ENCODE measurements at places on chromosomes 7 and 10.

DNA sequence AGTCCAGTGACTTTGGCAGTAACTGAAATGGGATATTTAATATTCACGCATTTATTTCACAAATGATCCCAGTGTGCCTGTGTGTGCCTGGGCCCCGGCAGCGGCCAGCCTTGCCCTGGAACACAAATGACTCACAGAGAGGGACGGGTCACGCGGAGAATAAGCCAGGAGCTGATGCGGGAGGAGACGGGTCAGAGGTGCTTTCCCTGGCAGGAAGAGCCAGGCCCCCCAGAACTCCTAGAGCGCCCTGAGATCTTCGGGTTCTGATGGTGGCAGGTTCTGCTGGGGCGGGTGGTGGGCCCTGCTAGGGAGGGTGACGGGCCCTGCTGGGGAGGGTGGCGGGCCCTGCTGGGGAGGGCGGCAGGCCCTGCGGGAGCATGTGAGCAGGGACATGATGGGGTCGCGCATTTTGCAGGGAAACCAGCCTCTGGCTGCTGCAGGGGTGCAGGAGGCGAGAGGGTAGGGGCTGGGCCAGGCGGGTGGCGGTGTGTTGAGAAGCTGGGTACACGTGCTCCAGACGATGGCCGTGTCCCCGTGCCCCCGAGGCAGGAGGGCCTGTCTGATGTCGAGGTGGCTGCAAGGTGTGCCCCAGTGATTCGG is 84.2 kb upstream of the DIP2C start:
- peak; percentile 58 for DNase-seq

- peak; percentile 82 for DNase-seq
These were observed 151.4 kb downstream of the CDH23 start for GRCh38 chr10:71547876-71548846.

DNA sequence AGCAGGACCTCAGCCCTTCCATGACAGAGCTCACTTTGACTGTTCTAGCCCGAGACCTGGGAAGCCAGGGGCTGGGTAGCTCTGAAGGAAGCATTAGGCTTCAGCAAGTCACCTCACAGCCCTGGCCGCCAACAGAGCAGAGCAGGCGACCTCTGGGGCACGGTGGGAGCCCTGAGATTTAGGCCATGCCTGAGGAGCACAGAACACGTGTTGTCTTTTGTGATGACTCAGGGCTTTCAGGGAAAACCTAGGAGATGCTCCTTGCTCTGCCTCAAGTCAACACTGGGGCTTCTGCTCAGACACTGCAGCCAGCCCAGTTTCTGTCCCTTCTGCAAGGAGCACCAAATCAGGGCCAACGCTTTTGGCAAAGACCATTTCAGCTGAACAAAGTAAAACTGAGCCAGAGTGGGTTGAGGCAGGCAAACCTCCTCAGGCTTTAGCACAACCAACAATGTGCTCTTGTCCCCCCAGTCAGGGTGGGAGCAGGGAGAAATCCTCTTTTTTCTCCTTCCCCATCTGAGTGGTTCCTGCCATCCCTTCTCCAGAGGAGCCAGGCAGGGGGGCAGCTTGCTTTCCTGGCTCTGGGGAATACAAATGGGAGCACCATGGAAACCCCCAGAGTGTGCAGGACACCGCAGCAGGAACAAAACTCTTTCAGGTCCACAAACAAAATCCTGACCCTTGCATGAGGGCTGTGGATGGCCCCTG is 14.4 kb downstream of the CAMK2G start:
- no peak for DNase-seq

- DNase-seq: peak; percentile 87
These were observed 11.8 kb downstream of the GPR146 start for GRCh38 chr7:1055956-1056784.

- no peak for DNase-seq
These were observed 62.1 kb downstream of the SDHAF3 start for GRCh38 chr7:97179454-97180104.

DNA sequence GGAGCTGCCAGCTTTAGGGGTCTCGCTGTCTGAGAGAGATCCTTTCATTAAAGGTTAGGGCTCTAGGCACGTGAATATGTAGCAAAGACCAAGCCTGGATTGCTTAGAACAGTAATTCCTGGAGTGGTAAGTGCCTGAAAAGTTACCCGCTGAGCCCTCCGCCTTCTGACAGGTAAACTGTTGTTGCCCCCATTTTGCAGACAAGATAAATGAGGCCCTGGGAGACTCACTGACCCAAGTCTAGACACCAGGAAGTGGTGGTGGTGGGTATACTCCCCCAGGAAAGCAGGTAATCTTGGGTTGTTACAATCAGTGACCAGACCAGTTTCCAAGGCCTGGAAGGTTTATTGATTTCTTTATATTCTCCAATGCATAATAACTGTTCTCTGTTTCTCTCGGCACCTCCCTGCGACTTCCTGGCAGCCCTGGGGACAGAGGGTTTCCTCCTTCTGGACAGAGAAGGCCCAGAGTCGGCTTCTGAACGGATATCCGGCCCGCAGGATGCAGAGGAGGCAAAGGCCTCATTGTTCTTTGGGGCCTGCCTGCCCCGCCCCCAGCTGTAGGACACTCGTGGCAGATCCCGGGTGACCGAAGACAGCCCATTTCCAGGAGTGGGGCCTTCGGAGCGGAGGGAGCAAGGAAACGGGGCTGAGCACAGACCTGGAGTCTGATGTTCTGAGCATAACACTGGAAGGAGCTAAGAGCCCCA is 1.3 kb upstream of the GRK5 start:
- peak; percentile 81 for DNase-seq

DNA sequence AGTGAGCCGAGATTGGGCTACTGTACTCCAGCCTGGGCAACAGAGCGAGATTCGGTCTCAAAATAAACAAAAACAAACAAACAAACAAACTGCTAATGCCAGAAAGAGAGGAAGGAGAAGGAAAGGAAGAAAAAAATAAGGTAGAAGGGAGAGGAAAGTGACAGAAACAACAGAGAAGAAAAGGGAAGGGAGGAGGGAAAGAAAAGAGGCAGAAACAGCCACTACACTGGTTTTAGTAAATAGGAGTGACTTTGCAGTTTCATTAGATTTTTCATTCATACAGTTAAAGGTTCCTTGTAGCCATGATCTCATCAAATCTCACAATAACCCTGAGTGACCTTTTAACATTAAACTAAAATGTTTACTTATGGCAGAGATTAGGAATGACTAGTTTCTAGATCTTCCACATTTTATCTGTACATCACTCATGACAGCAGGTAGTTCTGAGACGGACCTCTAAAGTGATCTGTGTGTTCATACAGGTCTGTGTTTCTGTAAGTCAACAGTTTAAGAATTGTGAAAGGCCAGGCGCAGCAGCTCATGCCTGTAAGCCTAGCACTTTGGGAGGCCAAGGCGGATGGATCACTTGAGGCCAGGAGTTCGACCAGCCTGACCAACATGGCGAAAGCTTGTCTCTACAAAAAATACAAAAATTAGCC is 191.3 kb upstream of the KLF14 start:
- DNase-seq: no peak

- DNase-seq: no peak
These were observed 40.7 kb upstream of the C10orf71 start for GRCh38 chr10:49258350-49258683.

- no peak for DNase-seq
These were observed 7.1 kb downstream of the CAMK2G start for GRCh38 chr10:73867126-73867807.

GRCh38 chr10:7583626-7584025 is 83.1 kb downstream of the ITIH5 start:
- DNase-seq: no peak

- no peak for DNase-seq
These were observed 9.0 kb upstream of the PIP4K2A start for GRCh38 chr10:22723343-22723779.

- DNase-seq: no peak
These were observed 175.8 kb upstream of the PRKCQ start for GRCh38 chr10:6755781-6756460.

GRCh38 chr7:135206941-135207391 is 4.4 kb downstream of the WDR91 start:
- no peak for DNase-seq

- no peak for DNase-seq
These were observed 4.7 kb downstream of the GDF2 start for GRCh38 chr10:47326927-47327330.

DNA sequence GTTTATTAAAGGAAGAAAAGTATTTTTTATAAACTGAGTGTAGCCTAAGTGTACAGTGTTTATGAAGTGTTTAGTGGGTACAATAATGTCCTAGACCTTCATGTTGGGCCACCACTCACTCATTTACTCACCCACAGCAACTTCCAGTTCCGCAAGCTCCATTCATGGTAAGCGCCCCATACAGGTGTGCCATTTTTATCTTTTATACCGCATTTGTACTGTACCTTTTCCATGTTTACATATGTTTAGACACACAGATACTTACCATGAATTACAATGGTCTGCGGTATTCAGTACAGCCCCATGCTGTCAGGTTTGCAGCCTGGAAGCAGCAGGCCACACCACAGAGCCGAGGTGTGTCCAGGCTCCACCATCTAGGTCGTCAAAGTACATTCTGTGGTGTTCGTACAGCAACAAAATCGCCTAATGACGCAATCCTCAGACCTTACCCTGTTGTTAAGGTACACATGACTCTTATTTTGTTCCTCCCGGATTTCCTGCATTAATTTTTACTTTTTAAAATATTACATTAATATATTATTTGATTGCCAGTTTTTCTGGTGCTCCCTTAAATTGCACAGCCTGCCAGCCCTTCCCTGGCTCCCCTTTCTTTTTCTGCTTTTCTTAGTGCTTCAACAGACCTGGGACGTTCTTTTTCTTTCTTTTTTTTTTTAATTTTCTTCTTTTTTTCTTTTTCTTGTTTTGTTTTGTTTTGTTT is 881 bp upstream of the SSBP1 start:
- DNase-seq: no peak

Measured in upper lobe of right lung (tissue), 1 donor.